ENCODE measurements at places on chromosomes 3 and 15. TPM values are rescaled to one million over a fixed set of nuclear protein-coding genes. Genes with fewer than 3 reads are reported as not detected.

DNA sequence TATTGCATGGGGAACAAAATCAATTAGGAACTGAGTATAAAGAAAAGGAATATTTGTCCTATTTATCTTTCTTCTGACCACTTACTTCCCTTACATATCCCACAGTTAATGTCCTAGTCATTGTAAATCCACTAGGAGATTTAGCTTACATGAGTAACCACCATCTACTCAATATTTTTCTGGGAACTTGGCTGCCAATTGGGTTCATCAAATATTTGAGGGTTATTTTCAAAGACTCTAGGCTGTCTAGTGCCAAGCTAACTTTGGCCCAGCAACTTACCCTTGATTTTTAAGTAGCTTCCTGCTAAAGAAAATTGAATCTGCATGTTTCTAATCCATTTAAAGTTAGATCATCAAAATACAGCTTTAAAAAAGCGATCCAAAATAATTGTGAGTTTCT, 362.5 kb upstream of the EPHA3 start:
- DNase-seq: no peak

DNA sequence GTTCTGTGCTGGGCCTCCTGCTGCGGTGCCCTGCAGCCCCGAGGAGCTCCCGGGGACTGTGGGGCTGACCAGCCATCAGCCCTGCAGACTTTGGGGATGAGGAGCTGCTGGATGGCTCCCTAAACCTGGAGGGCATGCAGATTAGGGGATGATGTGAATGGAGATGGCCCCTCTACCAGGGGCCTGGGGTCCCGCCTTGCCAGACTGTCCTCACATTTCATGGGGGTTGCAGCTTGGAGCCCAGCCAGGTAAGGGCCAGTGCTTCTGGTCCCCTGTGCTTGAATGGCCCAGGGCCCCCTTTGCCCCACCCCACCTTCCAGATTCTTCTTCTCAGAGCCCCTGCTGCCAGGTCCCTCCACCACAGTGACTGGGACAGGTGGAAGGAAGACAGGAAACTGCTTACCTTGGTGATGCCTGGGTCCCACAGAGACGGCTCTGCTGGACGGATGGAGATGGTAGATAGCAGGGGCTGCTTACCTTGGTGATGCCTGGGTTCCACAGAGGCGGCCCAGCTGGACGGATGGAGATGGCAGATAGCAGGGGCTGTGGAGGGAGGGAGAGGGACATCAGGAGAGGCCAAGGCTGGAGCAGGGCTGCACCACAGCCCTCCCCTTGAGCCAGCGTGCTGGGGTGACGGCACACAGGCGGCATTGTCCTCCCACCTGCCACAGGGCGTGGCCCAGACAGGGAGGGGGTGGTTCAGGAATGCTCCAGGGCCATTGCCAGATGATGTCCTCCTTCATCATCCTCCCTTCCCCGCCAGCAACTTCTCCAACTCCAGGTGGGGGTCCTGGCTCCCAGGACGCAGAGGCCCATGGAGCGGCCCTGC, at the start of gene SPTBN5:
TSS of gene SPTBN5 (minus strand) at position 632 of the 829 bp plus-strand sequence. CDS start at position 76, 556 bp downstream.
- DNase-seq: no peak

Gene MAN2A2
- total RNA-seq: 79.4 TPM

GRCh38 chr3:13501056-13501455, 20.9 kb downstream of the HDAC11 start:
- DNase-seq: no peak

- no peak for DNase-seq
Observed at GRCh38 chr15:35470441-35470840, 75.5 kb downstream of the DPH6 start.

Gene SYNPR
- total RNA-seq: not detected

Gene UNC13C
- 17.7 TPM for total RNA-seq

- DNase-seq: no peak
Observed at GRCh38 chr3:196661400-196661799, 21.9 kb downstream of the NRROS start.

DNA sequence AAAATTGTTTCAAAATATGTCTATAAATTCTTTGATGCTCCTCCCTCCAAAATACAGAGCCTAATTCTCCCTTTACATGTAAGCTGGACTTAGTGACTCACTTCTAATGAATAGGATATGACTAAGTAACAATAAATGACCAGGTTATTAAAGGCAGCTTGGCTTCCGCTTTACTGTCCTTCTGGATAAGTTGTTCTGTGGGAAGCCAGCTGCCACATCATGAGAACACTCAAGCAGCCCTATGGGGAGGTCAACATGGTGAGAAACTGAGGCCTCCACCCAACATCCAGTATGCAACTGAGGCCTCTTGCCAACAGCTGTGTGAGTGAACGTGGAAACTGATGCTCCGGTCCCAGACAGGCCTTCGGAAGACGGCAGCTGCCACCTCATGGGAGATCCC, 247.3 kb upstream of the CHRM5 start:
- no peak for DNase-seq

Gene UROC1
- not detected for total RNA-seq

Gene SLC9C1
- not detected for total RNA-seq
